ENCODE measurements at places on chromosomes 16 and 17.
A peak's percentile ranks its signal among the peaks of the same experiment; 100 is the strongest.

DNA sequence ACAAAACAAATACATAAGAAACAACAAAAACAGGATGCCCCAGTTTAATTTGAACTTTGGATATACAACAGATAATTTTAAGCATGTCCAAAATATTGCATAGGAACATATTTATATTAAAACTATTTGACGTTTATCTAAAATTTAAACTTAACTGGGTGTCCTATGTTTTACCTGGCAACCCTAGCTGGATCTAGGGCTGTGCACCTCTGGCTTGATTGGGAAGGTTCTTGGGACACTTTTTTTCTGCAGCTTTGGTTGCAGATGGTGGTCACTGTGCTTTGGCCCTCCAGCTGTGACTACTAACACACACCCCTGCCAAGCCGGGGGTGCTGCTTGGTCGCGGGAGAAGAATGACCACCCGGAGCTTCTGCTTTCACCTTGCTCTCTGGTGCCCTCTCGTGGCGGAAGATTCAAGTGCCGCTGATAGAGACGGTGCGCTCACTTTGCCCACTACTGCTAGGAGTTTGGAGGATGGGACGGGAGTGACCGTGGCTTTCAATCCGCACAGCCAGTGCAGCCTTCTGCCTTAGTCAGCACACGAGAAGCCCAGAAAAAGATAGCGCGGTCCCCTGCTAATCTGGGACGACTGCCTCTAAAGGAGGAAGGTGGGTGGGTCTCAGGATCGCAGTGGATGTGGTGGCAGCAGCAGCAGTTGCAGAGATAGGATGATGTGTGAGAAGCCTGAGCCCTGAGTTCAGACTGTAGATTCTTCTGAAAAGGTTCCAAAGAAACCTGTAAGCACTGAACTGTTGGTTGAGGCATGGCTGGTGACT, 6.7 kb downstream of the SPACA3 start:
- DNase-seq = peak; percentile 37

DNA sequence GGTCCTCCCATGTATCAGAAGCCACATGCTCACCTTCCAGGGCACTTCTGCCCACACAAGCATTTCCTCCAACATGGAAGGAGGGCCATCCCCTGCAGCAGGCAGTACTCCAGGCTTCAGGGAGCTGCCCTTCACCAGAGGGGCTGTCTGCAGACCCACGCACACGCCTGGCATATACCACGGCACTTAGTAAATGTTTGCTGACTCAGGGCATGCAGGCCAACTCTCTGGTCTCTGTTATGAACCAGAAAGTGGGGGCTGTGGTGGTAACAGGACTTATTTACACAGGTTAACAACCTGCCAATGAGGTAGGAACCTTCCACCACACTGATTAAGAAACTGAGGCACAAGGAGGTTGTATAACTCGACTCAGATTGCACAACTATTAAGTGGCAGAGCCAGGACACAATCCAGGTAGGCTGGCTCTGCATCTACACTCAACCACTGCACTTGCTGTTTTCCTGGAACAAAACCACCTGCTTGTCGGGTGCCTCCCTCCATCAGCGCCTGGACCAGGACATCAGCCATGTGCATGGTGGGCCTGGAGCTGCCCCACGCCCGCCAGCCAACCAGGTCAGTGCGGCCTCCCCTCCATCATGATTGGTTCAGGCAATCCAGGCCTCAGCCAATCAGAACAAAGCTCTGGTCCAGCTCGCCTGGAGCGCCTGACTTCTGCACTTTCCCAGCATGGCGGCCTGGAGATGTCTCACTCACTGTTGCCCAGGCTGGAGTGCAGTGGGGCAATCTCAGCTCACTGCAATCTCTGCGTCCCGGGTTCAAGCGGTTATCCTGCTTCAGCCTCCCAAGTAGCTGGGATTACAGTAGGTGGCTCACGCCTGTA, 19.2 kb downstream of the ACTG1 start:
- no peak for DNase-seq

GRCh38 chr16:90046971-90047713, 27.9 kb upstream of the DBNDD1 start:
- DNase-seq = no peak

GRCh38 chr17:73875346-73875745, 231.1 kb upstream of the SDK2 start:
- DNase-seq = no peak

DNA sequence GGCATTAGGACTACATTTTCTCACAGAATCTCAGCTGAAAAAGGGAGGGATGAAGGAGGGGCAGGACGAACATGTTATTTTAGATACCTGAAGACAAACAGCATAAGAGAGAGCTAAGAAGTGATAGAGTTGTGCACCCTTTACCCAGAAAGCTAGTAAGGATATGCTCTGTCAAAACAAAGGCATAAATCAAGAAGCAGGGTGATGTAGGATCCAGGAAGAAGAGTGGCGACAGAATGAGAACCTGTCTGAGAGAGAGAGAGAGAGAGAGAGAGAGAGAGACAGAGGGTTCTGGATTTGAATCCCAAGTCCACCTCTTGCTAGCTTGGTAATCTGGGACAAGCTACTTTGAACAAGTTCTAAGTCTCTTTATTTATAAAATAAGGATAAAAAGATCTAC, 103.4 kb downstream of the SPAG9 start:
- DNase-seq = no peak

GRCh38 chr17:4945176-4945943, 3.0 kb downstream of the PFN1 start:
- peak; percentile 61 for DNase-seq

DNA sequence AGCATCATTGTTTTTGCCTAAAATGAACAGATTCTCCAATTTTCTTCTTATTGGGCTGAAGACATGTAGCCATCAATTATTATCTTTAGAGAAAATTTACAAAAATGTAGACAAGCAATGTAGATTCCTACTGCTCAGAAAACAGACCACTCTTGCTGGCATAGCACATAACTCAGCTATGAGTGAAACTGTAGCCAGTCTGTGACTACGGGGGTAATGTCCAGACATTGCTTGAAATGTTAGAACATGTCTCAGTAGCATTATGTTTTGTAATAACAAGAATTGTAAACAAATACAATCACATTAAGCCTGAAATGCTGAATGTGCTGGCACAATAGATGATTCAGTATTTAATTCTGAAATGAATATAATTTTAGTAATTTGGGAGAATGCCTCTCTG, 265.7 kb upstream of the KCNJ16 start:
- DNase-seq = no peak

GRCh38 chr17:47949197-47949759, 7.9 kb downstream of the PNPO start:
- DNase-seq = peak; percentile 54

GRCh38 chr17:47304186-47304585, 19.6 kb upstream of the EFCAB13 start:
- no peak for DNase-seq

- DNase-seq = no peak
These were observed 1.5 kb downstream of the SCARF1 start for GRCh38 chr17:1643999-1644492.

- peak; percentile 42 for DNase-seq
These were observed 19.3 kb downstream of the GDE1 start for GRCh38 chr16:19502395-19503131.

DNA sequence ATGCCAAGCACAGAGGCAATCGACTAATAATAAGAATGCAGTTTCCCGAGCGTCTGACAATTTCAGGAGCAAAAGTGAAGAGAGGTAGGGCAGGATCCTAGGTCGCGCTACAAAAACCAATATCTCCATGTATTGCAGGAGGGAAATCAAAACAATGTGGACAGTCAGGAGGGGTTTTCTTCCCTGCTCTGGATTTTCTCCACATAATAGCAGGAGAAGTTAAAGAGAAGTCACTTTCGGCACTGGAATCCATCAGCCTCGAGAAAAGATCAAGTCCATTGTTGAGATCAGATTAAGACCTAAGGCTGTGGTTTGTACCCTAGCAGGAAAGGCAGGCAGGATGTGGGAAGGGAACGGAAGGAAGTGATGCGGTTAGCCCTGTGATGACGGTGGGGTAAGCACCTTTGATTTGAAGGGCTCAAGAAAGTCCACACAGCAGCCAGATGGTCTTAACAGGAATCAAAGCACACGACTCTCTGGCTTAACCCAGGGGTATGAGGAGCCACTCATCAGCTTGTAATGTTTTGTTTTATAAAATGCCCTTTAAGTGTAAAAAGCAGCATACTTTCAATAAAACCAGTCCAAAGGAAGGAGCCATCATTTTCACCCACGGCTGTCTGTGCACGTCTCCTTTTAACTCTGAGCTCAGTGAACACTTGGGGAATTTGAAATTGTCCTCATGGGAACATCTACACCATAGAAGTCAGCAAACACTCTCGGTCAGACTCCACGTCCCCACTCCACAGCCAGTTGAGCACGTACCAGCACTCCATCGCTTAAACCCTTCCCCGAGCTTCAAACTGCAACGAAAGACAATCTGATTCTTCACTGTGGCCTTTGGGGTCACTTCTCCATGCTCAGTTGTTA, 15.8 kb upstream of the AKTIP start:
- DNase-seq = peak; percentile 87

DNA sequence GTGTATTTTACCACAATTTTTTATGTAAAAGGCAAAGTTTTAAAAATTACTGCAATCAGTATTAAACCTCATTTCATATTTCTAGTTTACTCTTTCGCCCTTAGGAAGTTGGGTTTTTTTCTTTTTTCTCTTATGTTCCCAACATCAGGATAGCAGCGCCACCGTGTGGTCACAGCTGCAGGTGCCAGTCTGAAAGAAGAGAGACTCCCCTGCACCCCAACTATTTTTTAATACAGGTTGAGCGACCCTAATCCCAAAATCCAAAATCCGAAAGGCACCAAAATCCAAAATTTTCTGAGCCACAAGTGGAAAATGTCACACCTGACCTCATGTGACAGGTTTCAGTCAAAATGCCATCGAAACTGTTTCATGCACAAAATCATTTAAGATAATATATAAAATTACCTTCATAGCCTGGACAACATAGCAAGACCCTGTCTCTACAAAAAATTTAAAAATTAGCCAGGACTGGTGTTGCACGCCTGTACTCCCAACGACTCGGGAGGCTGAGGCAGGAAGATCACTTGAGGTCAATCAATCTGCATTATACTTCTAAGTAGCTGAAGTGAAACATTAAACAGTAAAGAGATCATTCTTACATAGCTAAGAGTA, 21.8 kb upstream of the ASGR2 start:
- DNase-seq = peak; percentile 63

DNA sequence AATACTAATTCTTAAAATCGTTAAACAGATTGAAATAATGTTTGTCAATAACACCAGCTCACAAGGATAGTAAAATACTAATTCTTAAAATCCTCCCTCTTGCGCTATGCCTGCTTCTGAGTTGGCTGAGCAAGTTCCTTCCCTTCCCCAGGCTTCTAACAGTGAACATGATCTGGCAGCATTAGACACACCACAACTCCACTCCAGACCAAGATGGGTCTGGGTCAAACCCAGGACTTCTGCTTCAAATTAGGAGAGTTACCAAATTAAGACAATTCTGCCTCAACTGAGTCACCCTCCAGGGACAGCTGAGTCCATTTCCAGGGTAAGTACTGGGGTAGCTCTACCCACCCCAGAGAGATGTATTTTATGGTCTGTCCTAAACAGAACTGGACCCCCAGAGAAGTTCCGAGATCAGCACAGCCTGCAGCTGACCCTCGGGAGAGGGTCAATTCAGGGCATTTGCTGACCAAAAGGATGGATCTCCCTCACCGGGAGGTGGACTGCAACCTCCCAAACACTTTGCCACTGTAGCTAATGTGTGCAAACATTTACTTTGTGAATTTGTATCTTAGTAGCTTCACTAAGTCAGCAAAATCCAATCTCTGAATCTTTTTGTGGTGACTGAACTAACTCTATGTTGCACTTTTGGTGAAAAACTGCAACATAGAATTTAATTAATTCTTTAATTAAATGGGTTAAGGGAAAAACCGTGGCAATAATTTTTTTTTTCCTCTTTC, 48.8 kb downstream of the ADCY9 start:
- no peak for DNase-seq

DNA sequence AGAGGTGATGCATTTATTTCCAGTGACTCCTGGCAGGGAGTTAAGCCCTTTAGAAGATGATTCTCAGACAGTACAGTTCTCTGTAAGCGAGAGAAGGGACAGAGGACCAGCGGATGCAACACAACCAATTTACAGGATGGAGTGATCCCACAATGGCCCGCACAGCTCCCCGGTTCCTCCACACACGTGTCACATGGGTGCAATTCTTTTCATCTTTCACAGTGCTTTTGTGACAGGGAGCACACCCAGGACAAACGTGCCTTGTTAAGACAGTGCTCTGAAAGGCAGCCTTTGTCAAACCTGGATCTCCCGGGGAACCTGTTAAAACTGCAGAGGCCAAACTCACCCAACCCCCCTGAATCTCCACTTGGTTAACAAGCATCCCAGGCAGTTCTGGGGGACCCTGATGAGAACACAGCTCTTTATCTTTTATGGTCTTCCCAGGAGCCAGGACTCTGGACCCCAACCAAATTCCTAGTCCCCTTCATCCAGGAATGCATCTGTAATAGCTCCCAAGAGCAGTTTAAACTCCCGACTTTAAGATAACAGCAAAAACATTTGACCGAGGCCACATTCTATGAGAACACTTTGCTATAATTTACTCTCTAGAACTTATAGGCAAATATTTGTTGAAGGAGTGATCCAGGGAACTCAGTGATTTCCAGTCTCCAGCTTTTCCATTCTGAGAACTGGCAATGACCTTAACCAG, 134.9 kb upstream of the CDH5 start:
- no peak for DNase-seq

GRCh38 chr17:63429766-63430165, 16.3 kb downstream of the CYB561 start:
- DNase-seq = no peak

DNA sequence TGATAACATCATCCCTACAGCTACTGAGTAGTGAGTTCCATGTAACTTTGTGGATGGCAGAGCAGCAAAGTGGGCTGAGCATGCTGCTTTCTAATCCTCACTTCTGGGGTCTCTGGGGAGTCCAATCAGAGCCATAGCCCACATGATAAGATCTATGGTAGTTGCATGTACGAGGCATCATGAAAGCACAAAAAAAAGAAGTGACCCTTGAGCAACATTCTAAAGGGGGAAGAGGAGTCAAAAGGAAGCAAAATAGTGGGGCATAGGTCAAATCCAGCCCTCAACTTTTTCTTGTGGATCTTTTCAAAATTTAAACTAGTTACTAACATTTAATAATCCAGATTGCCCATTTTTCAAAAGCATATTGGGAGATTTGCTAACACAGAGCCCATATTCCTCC, 208.5 kb upstream of the TOX3 start:
- DNase-seq = no peak
